Esophagus squamous epithelium (tissue), 5 donors: ENCODE measurements at places on chromosomes 4 and X. TPM values are rescaled to one million over a fixed set of nuclear protein-coding genes. Genes with fewer than 3 reads are reported as not detected.

The TRAPPC2 gene
- total RNA-seq = 8.9 TPM

The GLRB gene
- total RNA-seq = 0.91 TPM

The RAB41 gene
- total RNA-seq = not detected

The DMD gene
- 10.3 TPM for total RNA-seq

The ELF4 gene
- 11.5 TPM for total RNA-seq
